ELR (cell line): ENCODE measurements at places on chromosomes 5 and 9.

- peak; percentile 6 for DNase-seq
These were observed 339.9 kb downstream of the ADGRV1 start for GRCh38 chr5:90898326-90899013.

- DNase-seq, result no peak
These were observed 125.3 kb downstream of the DPYSL3 start for GRCh38 chr5:147384346-147385193.

DNA sequence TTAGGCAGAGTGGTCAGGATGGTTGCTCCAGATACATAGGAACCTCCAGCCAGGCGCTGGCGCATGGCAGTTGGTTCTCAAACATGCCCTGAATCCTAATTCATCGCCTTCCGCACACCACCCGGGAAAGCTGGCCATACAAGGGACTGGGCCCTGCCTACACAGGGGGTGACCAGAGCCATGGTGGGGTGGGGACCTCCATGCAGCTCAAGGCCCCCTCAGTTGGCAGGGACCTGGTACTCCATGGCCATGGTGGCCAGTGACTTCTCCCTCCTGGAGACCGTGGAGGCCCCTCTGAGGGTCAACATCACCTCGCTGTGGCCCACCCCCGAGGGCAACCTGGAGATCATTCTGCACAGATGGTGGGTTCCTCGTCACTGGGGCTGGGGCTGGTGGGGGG, 26.8 kb downstream of the PAEP start:
- DNase-seq, result no peak

GRCh38 chr5:135212361-135213026, 178.5 kb upstream of the PITX1 start:
- DNase-seq, result no peak

GRCh38 chr5:77305956-77306355, 95.5 kb downstream of the PDE8B start:
- DNase-seq, result no peak

DNA sequence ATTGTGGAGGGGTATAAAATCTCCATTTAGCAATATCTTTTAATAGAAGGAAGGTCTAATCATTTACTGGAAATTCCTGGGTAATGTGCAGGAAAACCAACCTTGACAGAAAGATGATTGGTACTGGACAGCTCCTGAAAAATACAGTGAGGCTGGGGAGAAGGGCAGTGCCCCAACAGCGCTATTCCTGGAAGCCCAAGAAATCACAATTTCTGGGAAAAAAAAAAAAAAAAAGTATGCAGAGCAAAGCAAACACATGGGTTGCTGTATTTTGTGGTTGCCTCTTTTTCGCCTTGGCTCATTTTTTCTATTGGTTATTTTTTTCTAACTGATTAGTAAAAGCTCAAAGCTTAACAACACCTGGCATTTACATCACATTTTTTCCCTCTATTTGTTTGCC, 249.7 kb downstream of the ENC1 start:
- DNase-seq, result no peak

GRCh38 chr5:1176473-1177391, 24.7 kb upstream of the SLC6A19 start:
- no peak for DNase-seq

- no peak for DNase-seq
These were observed 2.8 kb upstream of the AMBP start for GRCh38 chr9:114080773-114081440.

- DNase-seq, result no peak
These were observed 58.4 kb upstream of the IL17B start for GRCh38 chr5:149437391-149438040.

- DNase-seq, result no peak
These were observed 80.0 kb upstream of the SAP30L start for GRCh38 chr5:154365823-154366222.

DNA sequence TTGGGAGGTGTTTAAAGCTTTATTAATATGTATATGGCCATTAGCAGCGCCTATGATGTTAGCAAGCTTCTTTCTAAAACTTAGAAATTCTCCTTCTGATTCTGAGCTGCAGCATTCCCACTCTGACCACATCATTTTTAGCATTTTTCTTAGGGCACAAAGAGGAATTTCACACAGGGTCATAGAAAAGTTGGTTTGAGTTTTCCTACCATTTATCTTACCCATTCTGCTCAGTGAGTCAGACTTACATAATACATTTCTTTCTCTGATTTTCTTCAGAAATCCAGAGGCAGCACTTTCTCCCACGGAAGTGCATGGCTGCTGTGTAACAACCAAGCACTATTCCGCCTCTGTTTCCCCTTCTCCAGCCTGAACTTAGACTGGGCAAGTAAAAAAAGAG, 246.6 kb downstream of the ARL15 start:
- DNase-seq, result peak; percentile 90

DNA sequence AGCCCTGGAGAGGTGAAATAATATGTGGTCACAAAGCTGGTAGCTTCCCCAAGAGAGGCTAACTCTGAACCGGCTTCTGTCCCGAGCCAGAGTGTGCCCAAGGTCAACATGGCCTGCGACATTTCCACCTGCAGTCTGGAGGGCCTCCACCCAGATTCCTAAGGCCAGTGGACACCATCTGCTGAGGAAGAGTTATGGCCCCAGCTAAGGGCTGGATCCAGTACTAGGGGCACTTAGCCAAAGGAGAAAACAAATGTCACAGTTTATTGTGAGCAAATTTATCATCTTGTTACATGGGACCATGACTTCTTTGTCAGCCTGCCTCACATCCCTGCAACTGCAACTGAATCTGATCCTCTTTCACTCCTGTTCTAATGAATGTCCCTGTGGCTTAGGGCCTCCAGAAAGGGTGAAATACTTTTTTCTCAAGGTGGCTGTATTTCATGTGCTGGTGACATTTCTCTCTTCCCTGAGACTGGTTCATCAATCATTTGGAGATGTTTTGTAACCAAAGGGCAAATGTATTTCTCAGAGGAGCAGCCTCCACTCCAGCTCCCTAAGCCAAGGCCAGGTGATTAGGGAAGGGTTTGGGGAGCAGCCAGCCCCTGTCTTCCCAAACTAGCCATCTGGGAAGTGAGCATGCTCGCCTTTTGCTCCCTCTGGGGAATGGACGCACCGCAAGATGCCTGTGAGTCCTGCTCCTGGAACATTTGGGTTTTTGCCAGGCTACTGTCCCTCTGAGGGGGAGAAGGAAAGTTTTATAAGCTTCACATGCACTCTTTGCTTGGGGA, 148.3 kb downstream of the CMYA5 start:
- DNase-seq, result no peak

GRCh38 chr9:36337002-36337401, 63.1 kb downstream of the RNF38 start:
- DNase-seq, result no peak

- DNase-seq, result no peak
These were observed 412 bp downstream of the PHF24 start for GRCh38 chr9:34958411-34958982.

- no peak for DNase-seq
These were observed 18.1 kb upstream of the ZNF484 start for GRCh38 chr9:92895812-92896436.

GRCh38 chr9:97418880-97419279, 7.0 kb downstream of the TDRD7 start:
- DNase-seq, result no peak

- no peak for DNase-seq
These were observed 80.6 kb downstream of the HINT1 start for GRCh38 chr5:131084436-131084835.

GRCh38 chr9:99210572-99210971, 11.2 kb downstream of the ALG2 start:
- no peak for DNase-seq

- no peak for DNase-seq
These were observed 314.5 kb downstream of the ADGRV1 start for GRCh38 chr5:90873033-90873517.

GRCh38 chr5:177116631-177117373, 16.8 kb upstream of the NSD1 start:
- no peak for DNase-seq

GRCh38 chr5:88836195-88836838, 46.7 kb downstream of the MEF2C start:
- no peak for DNase-seq

GRCh38 chr9:116717150-116717549, 30.0 kb downstream of the TRIM32 start:
- no peak for DNase-seq

- no peak for DNase-seq
These were observed 112.3 kb upstream of the ADAMTSL1 start for GRCh38 chr9:18361646-18362045.

DNA sequence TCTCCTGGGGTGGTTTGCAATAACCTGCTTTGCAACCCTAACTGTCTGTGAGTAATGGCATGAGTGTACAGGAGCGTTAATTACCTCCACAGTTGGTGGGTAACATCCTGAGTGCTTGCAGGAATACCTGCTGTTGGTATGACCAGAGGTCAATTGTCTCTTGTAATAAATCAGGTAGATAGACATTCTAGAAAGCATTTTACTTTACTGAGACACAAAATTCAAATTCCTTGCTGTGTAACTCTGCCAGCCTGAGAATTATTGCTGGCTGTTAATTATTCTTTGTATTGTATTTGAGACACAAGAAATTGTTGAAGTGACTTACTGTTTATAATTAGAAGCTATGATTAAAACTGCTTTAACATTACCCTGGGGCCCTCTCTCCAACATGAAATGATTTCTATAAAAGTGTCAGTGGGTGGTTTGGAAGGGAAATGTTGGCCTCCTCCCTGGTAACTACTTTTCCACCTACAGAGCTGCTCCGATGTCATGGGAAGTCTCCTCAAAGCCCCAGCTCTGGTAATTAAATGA, 150.8 kb upstream of the ADCY2 start:
- no peak for DNase-seq

- DNase-seq, result no peak
These were observed 480.9 kb downstream of the CDK5RAP2 start for GRCh38 chr9:120099065-120099464.

DNA sequence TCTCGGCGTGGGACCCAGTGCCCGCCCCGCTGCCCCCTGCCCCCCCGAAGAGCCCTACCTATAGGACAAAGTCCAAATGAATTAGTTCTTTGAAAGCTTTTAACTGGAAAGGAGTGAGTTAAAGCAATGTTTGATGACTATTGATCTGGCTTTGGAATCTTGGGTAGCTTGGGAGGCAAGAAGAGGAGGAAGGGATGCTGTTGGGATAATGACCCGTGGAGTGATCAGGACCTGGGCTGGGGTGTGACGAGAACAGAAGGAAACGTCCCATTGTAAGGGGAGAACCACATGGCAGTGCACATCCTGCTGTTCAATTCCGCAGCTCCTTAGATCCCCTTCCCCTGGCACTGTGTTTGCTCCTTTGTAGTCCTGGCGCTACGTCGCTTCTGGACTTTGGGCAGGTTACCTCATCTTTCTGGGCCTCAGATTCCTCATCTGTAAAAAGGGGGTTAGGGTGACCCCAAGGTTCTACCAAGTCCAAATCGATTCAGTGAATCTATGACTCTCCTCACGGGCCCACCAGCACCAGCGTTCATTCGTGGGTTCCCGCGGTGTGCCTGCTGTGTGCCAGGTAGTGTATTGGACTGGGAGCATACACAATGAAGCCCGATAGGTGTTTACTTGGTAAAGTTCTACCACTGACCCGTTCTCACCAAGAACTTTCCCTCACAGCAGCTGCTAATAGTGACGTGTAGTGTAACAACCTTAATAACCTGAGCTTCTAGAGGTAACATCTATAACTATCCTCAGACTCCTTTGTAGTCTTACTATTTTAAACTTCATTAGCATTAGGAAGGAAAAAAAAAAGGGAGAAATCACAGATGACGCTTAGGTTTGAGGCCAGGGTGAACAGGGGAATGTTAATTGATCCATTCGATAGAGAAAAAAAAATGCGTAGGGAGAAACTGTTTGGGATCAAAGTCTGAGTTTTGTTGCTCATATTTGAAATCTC, 1.1 kb upstream of the NADK2 start:
- no peak for DNase-seq

DNA sequence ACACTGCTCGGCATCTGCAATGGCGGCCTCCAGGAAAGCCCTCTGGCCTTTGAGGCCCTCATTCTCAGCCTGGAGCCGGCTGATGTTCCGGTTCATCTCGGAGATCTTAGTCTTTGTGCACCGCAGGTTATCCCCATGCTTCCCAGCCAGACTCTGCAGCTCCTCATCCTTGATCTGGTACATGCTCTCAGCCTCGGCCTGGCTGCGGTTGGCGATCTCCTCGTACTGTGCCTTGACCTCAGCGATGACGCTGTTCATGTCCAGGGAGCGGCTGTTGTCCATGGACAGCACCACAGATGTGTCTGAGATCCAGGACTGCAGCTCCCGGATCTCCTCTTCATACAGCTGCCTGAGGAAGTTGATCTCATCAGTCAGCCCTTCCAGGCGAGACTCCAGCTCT, 21.9 kb downstream of the CEP120 start:
- no peak for DNase-seq

- peak; percentile 56 for DNase-seq
These were observed 213.4 kb upstream of the ELL2 start for GRCh38 chr5:96175090-96175489.

- no peak for DNase-seq
These were observed 468.4 kb upstream of the CDH6 start for GRCh38 chr5:30725073-30725472.

- no peak for DNase-seq
These were observed 95.9 kb downstream of the NLN start for GRCh38 chr5:65817931-65818330.

- peak; percentile 78 for DNase-seq
These were observed 246.8 kb downstream of the ARHGAP26 start for GRCh38 chr5:143016777-143017516.
